ENCODE measurements at places on chromosomes 7 and 10. TPM values are rescaled to one million over a fixed set of nuclear protein-coding genes. Genes with fewer than 3 reads are reported as not detected.
A peak's percentile ranks its signal among the peaks of the same experiment; 100 is the strongest.

DNA sequence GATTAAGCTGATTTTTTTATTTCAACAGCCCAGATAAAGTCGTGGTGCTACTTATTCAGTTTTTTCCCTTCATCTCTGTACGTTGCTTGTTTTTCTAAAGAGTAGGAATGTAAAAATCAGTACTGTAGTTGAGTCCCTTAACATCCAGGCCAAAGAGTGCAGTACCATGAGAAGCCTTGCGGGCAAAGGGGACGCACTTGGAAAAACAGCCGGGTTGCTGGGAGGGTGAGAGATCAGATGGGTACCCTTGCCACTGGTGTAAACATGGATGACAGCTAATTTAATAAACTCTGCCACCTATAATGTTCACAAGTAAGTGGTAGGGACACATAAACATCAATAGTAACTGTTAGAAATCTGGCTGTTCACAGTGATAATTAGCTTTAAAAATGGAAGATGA, 175.9 kb downstream of the POU6F2 start:
- no peaks in the 10 kb centered on the region for H3K27me3 ChIP-seq
- H3K4me3 ChIP-seq, result no peak overlapping the region
- H3K4me1 ChIP-seq, result no peaks in the 10 kb centered on the region

PCGF6 gene
- total RNA-seq, result 6.5 TPM

DNA sequence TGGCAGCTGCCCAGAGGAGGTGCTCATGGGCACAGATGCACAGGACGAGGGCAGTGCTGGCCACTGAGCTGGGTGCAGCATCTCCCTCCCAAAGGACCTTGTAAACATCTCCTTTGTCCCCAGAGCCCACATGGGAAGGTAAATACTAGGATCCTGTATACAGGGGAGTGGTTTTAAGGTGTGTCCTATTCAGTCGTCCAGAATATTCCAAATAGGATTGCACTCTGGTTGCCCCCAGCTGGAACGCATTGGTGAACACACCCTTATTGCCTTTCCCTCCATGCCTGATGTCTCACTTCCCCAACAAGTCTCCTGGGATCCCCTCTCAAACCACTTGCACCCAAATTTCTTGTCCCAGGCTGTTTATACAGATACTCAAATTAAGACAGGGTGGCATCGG, 152.0 kb upstream of the PCBD1 start:
- no peaks in the 10 kb centered on the region for H3K36me3 ChIP-seq
- H3K27me3 ChIP-seq, result no peaks in the 10 kb centered on the region
- H3K27ac ChIP-seq, result no peak overlapping the region
- H3K4me3 ChIP-seq, result no peak overlapping the region
- H3K4me1 ChIP-seq, result no peaks in the 10 kb centered on the region
- DNase-seq, result no peak

TBXAS1 gene
- total RNA-seq, result 317 TPM

DNA sequence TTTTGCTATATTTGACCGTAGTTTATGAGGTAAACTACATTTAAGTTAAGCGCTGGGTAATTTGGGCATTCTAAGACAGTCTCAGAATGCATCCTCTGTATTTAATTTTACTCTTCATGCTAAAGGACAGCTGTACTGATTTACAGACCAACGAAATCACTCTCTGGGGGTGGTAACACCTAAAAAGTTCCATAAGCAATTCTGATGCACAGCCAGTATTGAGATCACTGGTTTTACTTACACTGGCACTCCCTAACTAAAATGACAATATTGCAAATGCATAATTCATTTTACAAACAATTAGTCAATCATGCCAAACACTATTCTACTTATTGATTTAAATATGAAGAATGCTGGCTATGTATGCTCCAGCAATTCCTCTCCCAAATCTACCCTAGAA, 102.3 kb downstream of the SRPK2 start:
- no peaks in the 10 kb centered on the region for H3K4me1 ChIP-seq
- no peak for DNase-seq
- H3K4me3 ChIP-seq, result no peak overlapping the region
- no peaks in the 10 kb centered on the region for H3K27me3 ChIP-seq

- DNase-seq, result no peak
- no peaks in the 10 kb centered on the region for H3K27me3 ChIP-seq
- no peak overlapping the region for H3K27ac ChIP-seq
- no peaks in the 10 kb centered on the region for H3K4me1 ChIP-seq
- H3K36me3 ChIP-seq, result peaks cover 13% of the 10 kb centered on the region
Observed at GRCh38 chr7:138872576-138872975, 74.6 kb upstream of the ATP6V0A4 start.

DNA sequence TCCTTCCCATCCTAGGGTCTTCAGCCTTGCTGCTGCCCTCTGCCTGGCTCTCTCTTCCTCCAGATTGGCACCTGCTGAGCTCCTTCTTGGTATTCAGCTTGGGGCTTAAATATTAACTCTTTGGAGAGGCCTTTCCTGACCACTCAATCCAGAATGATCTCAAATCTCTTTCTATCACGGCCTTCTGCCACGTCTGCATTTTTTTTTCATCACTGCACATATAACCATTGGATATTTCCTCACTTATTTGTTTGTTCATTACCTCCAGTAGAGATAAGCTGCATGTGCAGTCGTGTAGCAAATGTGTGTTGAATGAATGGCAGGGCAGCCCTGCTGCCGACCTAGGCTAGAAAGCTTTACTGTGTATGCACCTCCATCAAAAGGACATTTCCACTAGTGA, 51.6 kb upstream of the MPP7 start:
- H3K36me3 ChIP-seq, result no peaks in the 10 kb centered on the region
- no peak overlapping the region for H3K27ac ChIP-seq
- no peak overlapping the region for H3K4me3 ChIP-seq

GRCh38 chr10:125377368-125377767, 217.0 kb upstream of the CTBP2 start:
- H3K36me3 ChIP-seq, result no peaks in the 10 kb centered on the region
- no peak overlapping the region for H3K4me3 ChIP-seq
- H3K27ac ChIP-seq, result no peak overlapping the region
- H3K27me3 ChIP-seq, result no peaks in the 10 kb centered on the region

DNA sequence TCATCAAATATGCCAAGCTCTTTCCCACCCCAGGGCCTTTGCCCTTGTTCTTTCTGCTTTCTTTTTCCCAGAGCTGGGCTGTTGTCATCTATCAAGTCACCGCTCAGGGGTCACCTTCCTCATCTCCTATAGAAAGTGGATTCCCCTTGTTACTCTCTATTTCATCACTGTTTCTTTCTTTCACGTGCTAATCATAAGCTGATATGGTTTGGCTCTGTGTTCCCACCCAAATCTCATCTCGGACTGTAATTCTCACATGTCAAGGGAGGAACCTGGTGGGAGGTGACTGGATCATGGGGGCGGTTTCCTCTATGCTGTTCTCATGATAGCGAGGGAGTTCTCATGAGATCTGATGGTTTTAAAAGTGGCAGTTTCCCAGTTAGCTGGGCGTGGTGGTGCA, 17.0 kb upstream of the TIAL1 start:
- no peaks in the 10 kb centered on the region for H3K27me3 ChIP-seq
- H3K27ac ChIP-seq, result no peak overlapping the region
- DNase-seq, result no peak
- H3K4me1 ChIP-seq, result no peaks in the 10 kb centered on the region
- H3K4me3 ChIP-seq, result no peak overlapping the region

DNA sequence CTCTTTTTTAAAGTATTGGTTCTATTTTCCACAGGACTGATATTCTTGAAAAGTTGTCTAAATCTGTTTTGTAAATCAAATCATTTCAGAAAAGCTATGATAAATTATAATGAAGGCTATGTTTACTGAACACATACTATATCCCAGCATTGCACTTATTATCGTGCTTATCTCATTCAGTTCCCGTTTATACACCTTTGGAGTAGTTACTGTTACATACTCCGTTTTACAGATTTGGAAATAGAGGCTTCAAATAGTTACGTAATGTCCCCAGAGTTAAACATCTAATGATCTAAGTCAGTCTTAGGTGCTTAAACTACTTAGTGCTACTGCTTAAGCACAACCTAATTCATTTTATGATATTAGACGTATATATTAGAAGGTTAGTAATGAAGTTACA, 1.2 kb downstream of the NUP205 start:
- peaks cover 9% of the 10 kb centered on the region for H3K4me1 ChIP-seq
- H3K36me3 ChIP-seq, result no peaks in the 10 kb centered on the region
- peak overlapping the region; percentile 93 for H3K27ac ChIP-seq
- no peaks in the 10 kb centered on the region for H3K27me3 ChIP-seq
- DNase-seq, result no peak

DNA sequence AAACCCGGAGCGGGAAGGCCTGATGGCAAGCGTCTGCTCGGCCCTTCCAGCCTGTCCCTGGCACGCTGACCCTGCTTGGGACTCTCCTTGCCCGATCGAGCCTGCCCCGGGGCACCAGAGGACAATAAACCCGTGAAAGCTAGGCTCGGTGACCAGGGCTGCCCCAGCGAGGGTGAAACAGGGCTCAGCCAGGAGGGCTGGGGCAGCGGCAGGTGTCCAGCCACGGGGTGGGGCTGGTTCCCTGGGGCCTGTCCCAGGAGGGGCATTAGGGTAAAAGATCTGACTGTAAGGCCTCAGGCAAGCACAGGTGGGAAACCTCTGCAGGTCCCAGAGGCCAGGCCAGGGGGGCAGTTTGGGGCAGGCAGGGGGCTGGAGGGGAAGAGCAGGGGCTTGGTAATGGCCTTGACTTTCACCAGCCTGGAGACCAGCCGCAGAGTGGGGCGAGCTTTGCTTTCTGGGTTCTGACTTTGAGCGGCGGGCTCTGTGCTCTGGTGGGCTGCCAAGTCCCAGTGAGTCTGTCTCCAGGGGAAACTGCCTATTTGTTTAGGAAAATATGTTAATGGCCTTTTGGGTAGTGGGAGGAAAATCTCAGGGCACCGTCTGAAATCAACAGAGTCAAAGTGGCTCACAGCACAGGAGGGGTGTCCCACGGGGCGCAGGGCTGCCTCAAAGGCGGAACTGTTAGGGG, 68.2 kb upstream of the INPP5A start:
- DNase-seq, result peak; percentile 54
- no peaks in the 10 kb centered on the region for H3K27me3 ChIP-seq
- H3K4me1 ChIP-seq, result peaks cover 36% of the 10 kb centered on the region
- no peak overlapping the region for H3K4me3 ChIP-seq
- peak overlapping the region; percentile 58 for H3K27ac ChIP-seq

DNA sequence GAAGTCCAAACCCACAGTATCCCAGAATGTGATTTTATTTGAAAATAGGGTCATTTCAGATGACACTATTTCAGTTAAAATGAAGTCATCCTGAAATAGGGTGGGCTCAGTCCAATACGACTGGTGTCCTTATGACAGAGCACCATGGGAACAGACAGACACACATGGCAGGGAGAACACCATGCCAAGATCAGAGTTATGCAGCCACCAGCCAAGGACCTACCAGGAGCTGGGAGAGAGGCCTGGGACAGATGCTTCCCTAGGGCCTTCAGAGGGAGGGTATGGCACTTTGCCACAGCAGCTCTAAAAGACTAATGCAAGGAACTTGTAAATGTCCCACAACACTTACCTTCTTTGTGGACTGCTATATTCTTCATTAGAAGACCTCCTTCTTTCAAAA, 226.5 kb downstream of the NEBL start:
- H3K4me3 ChIP-seq, result no peak overlapping the region
- no peaks in the 10 kb centered on the region for H3K27me3 ChIP-seq
- H3K4me1 ChIP-seq, result no peaks in the 10 kb centered on the region
- H3K36me3 ChIP-seq, result no peaks in the 10 kb centered on the region

DNA sequence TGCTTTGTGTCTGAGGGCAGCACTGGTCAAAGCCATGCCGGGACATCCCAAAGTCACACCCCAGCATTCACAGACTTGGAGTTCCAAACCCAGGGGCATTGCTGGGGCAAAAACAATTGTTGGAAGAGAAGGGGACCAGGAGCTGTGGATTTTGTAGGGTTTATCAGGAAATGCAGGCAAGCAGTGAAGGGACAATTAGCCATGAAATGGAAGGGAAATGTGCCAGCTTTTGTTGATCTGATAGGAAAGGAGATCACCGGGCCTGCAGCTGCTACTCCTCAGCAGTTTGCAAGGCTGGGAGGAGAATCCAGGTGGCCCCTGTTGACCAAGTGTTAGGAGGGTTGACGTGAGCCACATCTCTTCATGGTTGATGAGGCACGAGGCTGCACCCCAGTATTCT, 2.5 kb upstream of the BRI3 start:
- H3K4me1 ChIP-seq, result peaks cover 38% of the 10 kb centered on the region
- peak overlapping the region; percentile 55 for H3K27ac ChIP-seq
- no peaks in the 10 kb centered on the region for H3K27me3 ChIP-seq
- DNase-seq, result no peak
- H3K4me3 ChIP-seq, result no peak overlapping the region

DNA sequence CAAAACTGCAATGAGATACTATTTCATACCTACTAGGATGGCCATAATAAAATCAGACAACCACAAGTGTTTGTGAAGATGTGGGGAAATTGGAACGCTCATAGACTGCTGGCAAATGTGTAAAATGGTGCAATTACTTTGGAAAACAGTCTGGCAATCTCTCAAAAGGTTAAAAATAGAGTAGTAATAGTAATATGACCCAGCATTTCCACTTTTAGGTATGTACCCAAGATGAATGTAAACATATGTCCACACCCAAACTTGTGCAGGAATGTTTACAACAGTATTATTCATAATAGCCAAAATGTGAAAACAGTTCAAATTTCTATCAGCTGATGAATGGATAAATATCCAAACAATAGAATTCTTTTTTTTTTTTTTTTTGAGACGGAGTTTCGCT, 731.6 kb upstream of the ANKRD30A start:
- no peak for DNase-seq
- peaks cover 4% of the 10 kb centered on the region for H3K4me1 ChIP-seq
- no peak overlapping the region for H3K4me3 ChIP-seq
- H3K27me3 ChIP-seq, result no peaks in the 10 kb centered on the region

DNA sequence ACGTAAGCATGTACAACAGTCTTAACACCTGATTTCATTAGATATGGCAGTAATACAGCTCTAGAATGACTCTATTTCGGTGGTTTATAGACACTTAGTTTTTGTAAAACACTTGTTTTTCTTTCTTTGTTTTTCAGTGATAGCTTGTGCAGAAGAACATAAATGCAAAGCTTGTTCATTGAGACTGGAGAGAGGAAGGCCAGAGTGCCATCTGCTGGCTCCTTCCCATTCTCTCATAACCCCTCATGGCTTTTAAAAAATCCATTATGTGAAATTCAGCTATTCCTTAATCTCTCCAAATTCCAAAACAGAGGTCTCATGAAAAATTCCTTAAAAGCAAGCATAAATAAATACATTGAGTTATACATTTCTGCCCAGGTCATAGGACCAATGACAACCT, 76.3 kb downstream of the CACNB2 start:
- H3K4me1 ChIP-seq, result peaks cover 3% of the 10 kb centered on the region
- no peak overlapping the region for H3K27ac ChIP-seq
- no peaks in the 10 kb centered on the region for H3K36me3 ChIP-seq

ADRB1 gene
- total RNA-seq, result 18.9 TPM

CRTAC1 gene
- total RNA-seq, result 40.6 TPM

GRCh38 chr10:48501787-48502771, 102.8 kb downstream of the ARHGAP22 start:
- no peak overlapping the region for H3K4me3 ChIP-seq
- no peaks in the 10 kb centered on the region for H3K27me3 ChIP-seq
- no peaks in the 10 kb centered on the region for H3K4me1 ChIP-seq
- DNase-seq, result no peak
- H3K27ac ChIP-seq, result no peak overlapping the region

- DNase-seq, result no peak
- H3K4me1 ChIP-seq, result no peaks in the 10 kb centered on the region
- H3K27me3 ChIP-seq, result no peaks in the 10 kb centered on the region
- H3K4me3 ChIP-seq, result no peak overlapping the region
- H3K36me3 ChIP-seq, result peaks cover 24% of the 10 kb centered on the region
Observed at GRCh38 chr10:7168414-7168813, 242.4 kb downstream of the SFMBT2 start.

All from upper lobe of left lung (tissue), 6 donors.